Uterine smooth muscle cell (primary cell): ENCODE measurements at places on chromosomes 6 and 20. TPM values are rescaled to one million over a fixed set of nuclear protein-coding genes. Genes with fewer than 3 reads are reported as not detected.

Gene COQ3
- 3.7 and 13.1 TPM in 2 replicates for total RNA-seq

Gene DXO
- 14.1 and 17.1 TPM in 2 replicates for total RNA-seq

Gene CPXM1
- total RNA-seq: 3.5 and 4.8 TPM in 2 replicates

Gene LPIN3
- 5.0 and 5.5 TPM in 2 replicates for total RNA-seq

Gene DEFB126
- not detected in 2 replicates for total RNA-seq

Gene NTSR1
- total RNA-seq: 2.0 and 3.1 TPM in 2 replicates

Gene ANKEF1
- total RNA-seq: 1.00 and 1.9 TPM in 2 replicates

Gene FAM162B
- 6.5 and 14.1 TPM in 2 replicates for total RNA-seq

Gene STK38
- total RNA-seq: 13.4 and 19.0 TPM in 2 replicates

Gene ZNF341
- total RNA-seq: 1.00 and 1.2 TPM in 2 replicates
